ENCODE measurements at places on chromosomes 7 and 10.

DNA sequence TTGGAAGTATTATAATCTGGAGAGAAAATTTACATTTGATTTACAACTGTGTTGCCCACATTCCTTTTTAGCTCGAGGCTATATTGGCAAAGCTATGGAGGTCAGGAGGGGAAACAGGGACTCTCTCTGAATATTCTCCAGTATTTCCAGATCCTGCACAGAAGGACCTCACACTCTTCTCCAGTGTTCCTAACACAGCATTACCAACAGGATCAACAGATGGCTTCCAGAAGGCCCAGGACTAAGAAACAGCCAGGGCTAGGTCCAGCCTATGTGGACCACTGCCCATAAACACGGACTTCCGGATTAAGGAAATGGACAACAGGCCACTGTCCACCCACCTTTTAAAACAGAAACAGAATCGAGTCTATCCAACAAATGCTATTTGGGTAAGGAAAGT is 65.3 kb downstream of the CHCHD3 start:
- no peak for DNase-seq

GRCh38 chr10:102835007-102835482 is 2.2 kb downstream of the CYP17A1 start:
- peak; percentile 80 for DNase-seq

DNA sequence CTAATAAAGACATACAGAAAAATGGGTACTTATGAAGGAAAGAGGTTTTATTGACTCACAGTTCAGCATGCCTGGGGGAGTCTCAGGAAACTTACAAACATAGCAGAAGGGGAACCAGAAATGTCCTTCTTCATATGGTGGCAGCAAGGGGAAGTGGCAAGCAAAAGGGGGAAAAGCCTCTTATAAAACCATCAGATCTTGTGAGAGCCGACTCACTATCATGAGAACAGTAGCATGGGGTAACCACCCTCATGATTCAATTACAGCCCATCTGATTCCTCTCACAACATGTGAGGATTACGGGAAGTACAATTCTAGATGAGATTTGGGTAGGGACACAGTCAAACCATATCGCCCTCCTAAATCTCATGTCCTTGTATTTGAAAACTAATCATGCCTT is 1305.4 kb upstream of the SORCS1 start:
- DNase-seq, result no peak

DNA sequence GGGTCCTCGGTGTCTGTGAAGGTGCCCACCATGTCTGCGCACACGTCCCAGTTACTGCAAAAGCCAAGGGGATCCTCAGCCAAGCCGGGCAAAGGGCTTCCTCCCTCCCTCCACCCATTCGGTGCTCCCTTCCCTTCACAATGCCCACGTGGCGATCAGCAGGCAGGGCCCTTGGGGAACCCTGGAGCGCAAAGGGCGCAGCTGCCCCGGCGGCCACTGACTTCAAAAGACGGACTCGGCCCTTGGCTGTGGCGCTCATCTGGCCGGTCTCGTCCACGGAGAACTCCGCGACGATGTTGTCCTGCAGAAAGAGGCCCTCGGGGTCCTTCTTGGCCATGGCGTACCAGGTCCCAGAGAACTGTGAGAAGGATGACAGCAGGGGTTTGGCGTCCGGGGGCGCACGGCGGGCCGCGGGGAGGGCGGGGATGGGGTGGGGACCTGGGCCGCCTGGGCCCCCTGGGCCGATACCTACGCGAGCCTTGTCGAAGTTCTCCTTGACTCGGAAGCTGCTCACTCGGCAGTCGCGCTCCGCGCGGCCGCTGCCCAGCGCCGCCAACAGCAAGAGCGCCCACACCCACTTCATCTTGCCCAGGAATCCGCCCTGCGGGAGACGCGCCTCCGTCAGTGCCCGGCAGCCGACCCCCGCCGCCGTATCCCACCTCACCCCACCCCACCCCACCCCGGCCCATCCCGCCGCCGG is 439 bp downstream of the RBP4 start:
- DNase-seq, result peak; percentile 47

GRCh38 chr10:109968953-109969759 is 38.6 kb upstream of the ADD3 start:
- DNase-seq, result no peak

GRCh38 chr10:64113792-64114191 is 592.6 kb downstream of the REEP3 start:
- no peak for DNase-seq

GRCh38 chr10:34864149-34865067 is 49.3 kb upstream of the PARD3 start:
- no peak for DNase-seq

DNA sequence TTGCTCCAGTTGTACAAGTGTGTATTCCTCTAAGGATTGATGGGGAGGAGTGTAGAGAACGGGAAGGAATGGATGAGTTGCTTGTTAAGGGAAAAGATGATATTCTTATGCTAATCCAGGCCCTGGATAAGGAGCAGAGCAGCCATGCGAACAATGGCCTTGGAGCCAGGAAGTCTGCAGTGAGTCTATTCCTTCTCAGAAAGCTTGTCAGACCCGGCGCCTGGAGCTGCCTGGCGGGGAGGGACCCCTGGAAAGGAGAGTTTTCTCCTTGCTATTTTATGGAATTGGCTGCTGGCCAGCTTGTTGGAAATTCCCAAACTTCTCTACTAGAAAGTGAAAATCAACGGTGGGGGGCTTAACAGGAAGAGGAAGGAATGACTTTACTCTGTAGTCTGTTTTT is 89.1 kb downstream of the MMRN2 start:
- peak; percentile 69 for DNase-seq

- no peak for DNase-seq
Observed at GRCh38 chr7:82105463-82105862, 335.6 kb upstream of the HGF start.

DNA sequence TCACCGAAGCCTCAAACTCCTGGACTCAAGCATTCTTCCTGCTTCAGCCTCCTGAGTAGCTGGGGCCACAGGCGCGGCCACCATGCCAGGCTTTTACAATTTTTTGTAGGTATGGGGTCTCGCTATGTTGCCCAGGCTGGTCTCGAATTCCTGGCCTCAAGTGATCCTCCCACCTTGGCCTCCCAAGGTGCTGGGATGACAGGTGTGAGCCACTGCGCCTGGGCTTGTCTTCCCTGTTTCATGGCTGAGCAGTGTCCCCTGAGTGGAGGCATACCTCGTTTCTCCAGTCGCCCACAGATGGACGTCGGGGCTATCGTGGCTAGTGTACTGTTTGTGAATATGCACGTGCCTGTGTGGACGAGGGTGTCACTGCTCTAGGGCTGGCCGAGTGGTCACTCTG is 11.3 kb downstream of the INPP5A start:
- no peak for DNase-seq

- DNase-seq, result no peak
Observed at GRCh38 chr10:78875331-78875877, 193.4 kb upstream of the ZMIZ1 start.

DNA sequence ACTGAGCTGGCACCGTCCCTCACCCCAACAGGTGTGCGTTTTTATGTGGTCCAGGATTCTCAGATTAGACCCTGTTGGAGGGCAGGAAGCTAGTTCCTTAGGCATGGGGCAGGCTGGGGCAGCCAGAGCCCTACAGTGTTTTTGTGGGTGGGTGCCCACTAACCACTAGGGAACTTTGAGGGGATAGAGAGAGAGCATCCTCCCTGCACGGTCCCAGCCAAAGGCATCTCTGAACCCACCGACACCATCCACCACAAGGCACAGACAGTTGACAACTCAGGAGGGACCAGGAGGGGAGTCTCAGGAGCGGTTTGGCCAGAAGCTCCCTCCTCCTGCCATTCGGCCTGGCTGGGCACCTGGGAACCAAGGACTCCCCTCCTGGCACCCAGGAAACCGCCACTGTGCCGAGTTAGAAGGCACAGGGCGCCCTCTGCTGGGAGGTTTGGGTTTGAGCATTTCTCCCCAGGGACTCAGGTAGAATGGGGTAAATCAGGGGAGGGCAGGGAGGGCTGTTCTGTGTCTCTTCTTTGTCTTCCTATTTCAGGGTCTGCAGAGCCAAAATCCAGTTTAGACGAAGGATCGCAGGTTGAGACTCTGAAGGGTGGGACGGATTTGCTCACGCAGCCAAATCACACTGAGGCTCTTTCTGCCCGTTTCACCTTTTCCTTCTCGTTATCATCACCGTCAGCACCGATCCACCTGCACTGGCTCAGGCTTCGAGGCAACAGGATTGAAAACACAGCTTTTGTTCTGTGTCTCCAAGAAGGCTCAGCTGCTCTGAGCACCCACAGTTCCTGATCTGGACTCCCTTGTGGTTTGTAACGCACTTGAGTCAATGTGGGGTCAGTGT is 84.8 kb upstream of the COL13A1 start:
- no peak for DNase-seq

GRCh38 chr7:134320201-134320600 is 3.5 kb upstream of the SLC35B4 start:
- DNase-seq, result no peak

DNA sequence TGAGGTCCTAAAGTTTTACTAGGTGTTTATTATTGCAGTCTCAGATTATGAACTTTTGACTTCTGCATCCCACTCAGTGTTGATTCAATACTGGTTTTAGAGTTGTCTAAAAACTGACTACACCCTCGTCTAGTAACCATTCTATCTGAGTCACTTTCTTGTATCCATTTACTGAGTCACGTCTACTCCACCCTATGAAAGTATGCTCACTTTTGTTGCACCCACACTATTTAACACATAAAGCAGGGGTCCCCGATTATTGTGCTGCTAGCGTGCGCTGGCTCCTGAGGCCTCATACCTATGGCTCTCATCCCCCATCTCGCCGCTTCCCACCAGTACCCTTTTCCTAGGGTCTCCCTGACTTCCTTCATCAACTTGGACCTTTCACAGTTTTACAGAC is 2.0 kb downstream of the SAMD9 start:
- no peak for DNase-seq

DNA sequence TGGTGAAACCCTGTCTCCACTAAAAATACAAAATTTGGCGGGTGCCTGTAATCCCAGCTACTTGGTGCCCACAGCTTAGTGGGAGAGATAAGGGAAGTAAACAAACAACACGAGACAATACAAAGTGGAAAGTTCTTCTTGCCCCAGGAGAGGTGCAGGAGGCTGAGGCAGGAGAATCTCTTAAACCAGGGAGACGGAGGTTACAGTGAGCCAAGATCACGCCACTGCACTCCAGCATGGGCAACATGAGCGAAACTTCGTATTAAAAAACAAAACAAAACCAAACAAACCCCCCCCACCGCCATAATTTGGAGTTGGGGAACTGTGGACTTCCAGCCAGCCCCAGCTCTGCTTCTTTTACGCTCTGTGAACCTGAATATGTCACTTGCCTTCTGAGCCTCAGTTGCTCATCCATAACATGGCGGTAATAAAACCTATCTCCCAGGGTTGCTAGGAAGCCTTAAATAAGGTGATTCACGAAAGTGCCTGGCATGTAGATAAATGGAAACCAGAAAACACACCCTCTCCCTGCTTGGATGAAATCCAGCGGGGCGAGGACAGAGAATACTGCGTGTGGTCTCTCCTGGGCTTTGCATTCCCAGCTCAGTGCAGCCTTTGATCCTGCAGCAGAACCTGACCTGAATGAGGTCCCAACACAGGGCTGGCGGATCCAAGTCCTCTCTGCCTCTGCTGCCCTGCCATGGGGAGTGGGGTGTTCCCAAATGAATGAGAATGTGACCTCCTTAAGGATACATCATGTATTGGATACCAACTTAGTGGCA is 10.2 kb downstream of the MLXIPL start:
- no peak for DNase-seq

GRCh38 chr10:104201636-104202035 is 30.5 kb downstream of the CFAP43 start:
- DNase-seq, result no peak

GRCh38 chr10:50397312-50398140 is 146.2 kb upstream of the ASAH2 start:
- DNase-seq, result no peak

DNA sequence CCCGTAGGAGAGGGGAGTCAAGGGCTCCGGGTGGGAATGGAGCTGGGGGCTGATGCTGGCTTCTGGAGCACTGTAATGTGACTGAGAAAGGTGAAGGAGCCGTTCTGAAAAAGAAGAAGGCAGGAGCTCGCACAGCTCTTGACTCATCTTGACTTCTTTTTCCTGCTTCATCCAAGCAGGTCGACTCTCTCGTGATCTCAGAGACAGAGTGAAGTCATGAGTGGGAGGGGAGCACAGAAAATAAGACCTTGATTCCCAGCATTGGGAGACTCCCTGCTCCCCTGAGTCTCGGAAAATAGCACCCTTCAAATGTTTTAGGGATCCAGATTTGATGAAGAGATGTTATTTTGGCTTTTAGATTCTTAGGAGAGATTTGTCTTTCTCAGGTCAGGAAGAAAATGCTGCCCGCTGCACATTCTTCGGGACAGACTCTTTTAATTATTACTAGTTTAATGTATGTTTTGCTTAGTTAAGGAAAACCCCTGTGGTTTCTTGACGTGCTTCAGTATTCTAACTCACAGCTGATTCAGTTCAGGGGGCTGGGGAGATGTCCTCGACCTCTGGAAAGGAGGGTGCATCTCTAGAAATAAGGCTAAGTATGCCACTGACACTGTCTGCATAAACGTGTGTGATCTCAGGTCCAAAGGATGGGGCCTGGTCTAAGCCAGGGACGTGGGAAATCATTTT is 34.1 kb downstream of the EGFR start:
- no peak for DNase-seq
